Right atrium auricular region (tissue), 2 donors: ENCODE measurements at places on chromosomes 5 and 9. TPM values are rescaled to one million over a fixed set of nuclear protein-coding genes. Genes with fewer than 3 reads are reported as not detected.

Gene DOCK2
- 5.4 TPM for total RNA-seq

Gene GRIN3A
- not detected for total RNA-seq

Gene LCN1
- total RNA-seq, result not detected

Gene TAF11L5
- not detected for total RNA-seq

Gene TMOD1
- 122 TPM for total RNA-seq

Gene CEP120
- total RNA-seq, result 11.1 TPM

Gene CFAP90
- total RNA-seq, result not detected

Gene ANGPTL2
- total RNA-seq, result 42.8 TPM

Gene TIMD4
- 0.71 TPM for total RNA-seq

Gene TPPP
- 12.2 TPM for total RNA-seq

Gene RGS14
- total RNA-seq, result 6.8 TPM

Gene REEP2
- total RNA-seq, result 28.4 TPM

Gene IFNK
- not detected for total RNA-seq

Gene IRX2
- total RNA-seq, result not detected

Gene PLAC8L1
- total RNA-seq, result not detected

Gene SAXO1
- total RNA-seq, result not detected

Gene ARHGEF39
- total RNA-seq, result 0.44 TPM

Gene GZMA
- total RNA-seq, result not detected

Gene MEIKIN
- not detected for total RNA-seq

Gene PDE6A
- not detected for total RNA-seq

Gene LCN15
- total RNA-seq, result 1.4 TPM

Gene ARSK
- 6.0 TPM for total RNA-seq

Gene PAM
- total RNA-seq, result 2,512 TPM

Gene PROB1
- total RNA-seq, result 28.6 TPM

Gene SMIM23
- total RNA-seq, result not detected

Gene RARS1
- 42.4 TPM for total RNA-seq

Gene SLC4A9
- not detected for total RNA-seq

Gene CCDC183
- total RNA-seq, result 2.3 TPM

Gene CEP72
- total RNA-seq, result 1.0 TPM

Gene LRRC8A
- total RNA-seq, result 45.3 TPM

Gene CDX1
- total RNA-seq, result not detected

Gene HAPLN1
- 0.12 TPM for total RNA-seq

Gene SLC12A7
- 42.3 TPM for total RNA-seq

Gene LCN12
- 11.3 TPM for total RNA-seq
